AG09319 (cell line): ENCODE measurements at places on chromosomes 6 and 20.
A peak's percentile ranks its signal among the peaks of the same experiment; 100 is the strongest.

- DNase-seq = no peak
Observed at GRCh38 chr6:153668758-153669157, 370.3 kb upstream of the OPRM1 start.

DNA sequence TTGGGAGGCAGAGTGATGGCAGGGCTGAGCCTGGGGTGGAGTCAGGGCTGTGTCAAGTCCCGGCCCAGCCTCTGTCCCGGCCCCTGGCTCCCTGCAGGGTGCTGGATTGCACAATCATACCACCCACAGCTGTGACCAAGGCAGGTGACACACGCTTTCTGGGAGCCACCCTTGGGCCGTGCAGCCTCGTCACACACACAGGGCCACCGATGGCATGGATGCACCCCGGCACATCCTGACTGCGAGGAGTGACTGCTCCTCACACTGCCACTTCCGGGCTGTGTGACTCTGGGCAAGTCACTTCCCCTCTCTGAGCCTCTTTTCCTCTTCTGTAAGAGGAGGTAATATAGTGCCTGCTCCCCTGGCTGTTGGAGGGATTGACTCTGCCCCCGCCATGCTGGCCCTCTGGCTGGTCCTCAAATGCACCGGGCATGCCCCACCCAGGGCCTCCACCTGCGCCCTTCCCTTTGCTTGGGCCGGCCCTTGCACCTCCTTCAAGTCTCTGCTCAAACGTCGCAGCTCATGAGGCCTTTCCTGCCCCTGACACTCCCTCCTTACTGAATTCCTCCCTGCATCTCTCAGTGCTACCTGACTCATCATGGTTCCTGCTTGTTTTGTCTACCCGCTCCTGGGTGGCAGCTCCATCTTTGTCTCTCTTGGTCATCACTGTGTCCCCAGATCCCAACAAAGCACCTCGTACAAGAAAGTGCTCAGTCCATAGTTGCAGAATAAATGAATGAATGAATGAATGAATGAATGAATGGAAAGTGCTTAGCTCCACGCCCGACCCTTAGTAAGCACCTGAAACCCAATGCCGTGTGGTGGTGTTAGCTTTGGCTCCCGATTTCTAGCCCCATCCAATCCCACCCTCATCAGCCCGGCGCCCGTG, 93.5 kb downstream of the CEBPB start:
- no peak for DNase-seq

GRCh38 chr20:48607544-48607865, 220.3 kb downstream of the PREX1 start:
- DNase-seq = no peak

- DNase-seq = no peak
Observed at GRCh38 chr6:99613705-99614429, 7.2 kb downstream of the PRDM13 start.

GRCh38 chr6:33672808-33673207, 38.7 kb downstream of the UQCC2 start:
- DNase-seq = peak; percentile 67

- no peak for DNase-seq
Observed at GRCh38 chr20:9919271-9920014, 80.6 kb upstream of the PAK5 start.

DNA sequence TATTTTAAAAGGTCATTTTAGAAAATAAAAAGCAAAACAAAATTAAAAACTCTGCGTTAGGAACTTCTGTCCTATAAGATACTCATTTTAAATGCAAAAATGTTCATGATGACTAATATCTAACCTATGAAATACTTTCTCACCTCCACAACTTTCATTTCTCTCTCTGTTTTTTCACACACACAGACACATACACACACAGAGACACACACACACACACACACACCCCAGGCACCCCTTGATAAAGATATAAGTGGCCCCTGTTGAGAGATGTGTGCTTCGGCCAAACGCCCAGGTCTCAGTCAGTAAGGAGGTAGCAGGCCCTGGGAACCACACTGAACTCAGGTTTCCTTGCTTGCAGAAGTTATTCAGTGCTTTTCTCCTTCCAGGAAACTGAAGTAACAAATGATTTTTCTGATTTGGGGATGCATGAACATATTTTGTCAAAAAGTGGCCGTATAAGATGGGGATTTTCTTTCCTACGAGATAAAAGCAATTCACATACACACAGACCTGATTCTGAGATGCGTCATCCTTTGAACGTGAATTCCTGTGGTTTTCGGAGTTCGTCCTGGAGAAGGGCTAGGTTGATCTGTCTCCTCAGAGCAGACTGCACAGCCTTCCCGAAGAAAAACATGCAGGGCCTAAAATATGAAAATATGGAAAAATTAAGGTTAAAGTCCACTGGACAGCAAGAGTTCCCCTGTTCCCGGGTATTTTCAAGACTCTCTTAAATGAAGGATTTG, 306.8 kb upstream of the FOXQ1 start:
- DNase-seq = no peak

DNA sequence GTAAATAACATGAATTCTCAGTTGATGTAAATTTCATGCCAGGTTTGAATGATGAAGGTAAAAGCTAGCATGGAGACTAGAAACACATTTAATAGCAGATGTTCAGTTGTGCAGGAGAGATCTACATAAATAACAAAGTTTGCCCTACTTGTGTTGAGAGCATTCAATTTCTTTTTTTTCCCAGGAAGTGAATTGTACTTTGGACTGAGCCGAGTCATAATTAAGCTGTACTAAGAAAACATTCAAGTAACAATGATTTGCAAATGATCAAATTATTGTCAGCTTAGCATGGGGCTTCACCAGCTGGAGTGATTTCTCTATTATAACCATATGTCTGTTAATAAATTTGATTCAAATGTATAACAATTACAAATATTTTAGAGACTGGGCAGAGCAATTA, 893.5 kb upstream of the MAP3K7 start:
- DNase-seq = no peak

- DNase-seq = no peak
Observed at GRCh38 chr6:167407239-167408064, 82.6 kb downstream of the TTLL2 start.

- no peak for DNase-seq
Observed at GRCh38 chr6:64815718-64816117, 891.3 kb downstream of the EYS start.

DNA sequence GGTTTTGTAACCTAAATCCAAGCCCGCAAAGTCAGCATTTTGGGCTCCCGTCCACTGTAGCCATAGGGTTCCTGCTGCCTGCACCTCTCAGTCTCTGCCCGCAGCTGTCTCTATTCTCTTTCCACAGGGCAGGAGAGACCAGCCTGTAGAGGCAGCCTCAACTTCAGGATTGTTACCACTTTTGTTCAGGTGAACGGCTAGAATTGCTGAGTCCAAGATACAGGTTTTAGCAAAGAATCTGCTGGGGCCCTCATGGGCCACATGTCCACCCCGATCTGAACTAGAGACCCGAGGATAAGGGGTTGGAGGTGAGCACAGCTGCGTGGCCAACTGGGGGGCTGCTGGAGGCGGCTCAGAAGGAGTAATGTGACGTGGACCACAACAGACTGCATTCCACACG, 137.7 kb upstream of the C6orf118 start:
- DNase-seq = no peak

DNA sequence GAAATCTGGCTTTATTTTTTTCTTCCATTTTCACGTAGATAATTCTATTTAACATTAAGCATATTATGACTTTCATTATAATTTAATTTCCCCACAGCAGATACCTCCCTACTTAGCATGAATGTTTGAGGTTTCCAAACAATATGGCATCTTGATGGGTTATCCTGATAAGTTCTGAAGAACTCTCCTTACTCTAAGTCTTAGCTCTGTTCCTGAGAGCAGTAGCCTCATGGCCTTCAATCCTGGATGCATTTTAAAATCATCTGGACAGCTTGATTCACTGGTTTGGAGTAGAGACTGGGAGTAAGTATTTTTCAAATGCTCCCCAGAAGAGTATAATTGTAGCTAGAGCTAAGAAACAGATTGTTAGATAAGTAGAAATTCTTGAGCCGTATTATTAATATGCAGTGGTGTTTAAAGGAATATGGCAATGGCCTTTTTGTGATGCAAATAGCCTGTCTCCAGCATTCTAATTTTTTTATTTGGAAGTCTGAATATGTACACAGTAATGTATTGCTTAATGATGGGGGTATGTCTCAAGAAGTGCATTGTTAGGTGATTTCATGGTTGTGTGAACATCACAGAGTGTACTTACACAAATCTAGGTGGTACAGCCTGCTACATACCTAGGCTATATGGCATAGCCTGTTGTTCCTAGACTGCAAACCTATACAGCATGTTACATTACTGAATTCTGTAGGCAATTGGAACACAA, 110.5 kb upstream of the EEF1E1 start:
- no peak for DNase-seq

- DNase-seq = no peak
Observed at GRCh38 chr20:58576603-58576970, 61.4 kb upstream of the APCDD1L start.

- DNase-seq = no peak
Observed at GRCh38 chr6:34559651-34560365, 3.7 kb upstream of the SPDEF start.

DNA sequence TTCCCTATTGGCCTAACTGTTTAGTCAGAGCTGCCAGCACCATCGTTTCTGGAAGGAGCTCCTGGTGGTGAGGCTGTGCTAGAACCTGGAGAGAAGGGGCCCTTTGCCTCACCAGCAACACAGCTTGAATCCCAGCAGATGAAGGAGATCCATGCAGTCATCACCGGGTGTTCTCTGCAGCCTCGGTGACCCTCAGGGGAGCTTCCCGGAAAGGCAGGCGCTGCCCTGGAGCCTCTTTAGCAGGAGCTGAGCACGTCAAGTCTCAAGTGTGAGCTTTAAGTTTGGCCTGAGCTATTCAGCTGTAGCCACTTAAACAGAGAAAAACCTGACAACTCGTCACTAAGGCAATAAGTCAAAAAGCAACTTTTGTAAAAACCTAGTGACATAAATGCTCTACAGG, 181.2 kb upstream of the FOXQ1 start:
- DNase-seq = no peak

GRCh38 chr6:2859185-2859700, 17.6 kb upstream of the SERPINB1 start:
- DNase-seq = no peak

DNA sequence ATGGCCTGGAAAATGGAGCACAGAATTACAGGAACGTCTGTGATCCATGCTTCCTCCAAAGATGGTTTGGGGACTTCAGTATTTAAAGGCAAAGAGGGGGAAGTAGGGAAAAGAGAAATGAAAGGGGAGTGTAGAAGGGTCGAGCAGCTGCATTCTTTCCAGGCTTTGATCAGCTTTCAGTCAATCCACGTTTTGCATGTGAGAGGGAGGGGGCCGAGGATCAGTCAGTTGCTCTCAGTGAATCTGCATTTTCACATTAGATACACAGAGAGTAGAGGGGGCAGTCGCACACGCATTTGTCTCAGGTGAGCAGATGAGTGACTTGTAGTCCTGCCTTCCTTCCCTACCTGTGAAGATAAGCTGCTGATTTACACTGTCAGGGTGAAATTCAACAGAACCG, 78.8 kb downstream of the FOXF2 start:
- no peak for DNase-seq

- DNase-seq = no peak
Observed at GRCh38 chr6:11283629-11284028, 51.2 kb upstream of the NEDD9 start.

DNA sequence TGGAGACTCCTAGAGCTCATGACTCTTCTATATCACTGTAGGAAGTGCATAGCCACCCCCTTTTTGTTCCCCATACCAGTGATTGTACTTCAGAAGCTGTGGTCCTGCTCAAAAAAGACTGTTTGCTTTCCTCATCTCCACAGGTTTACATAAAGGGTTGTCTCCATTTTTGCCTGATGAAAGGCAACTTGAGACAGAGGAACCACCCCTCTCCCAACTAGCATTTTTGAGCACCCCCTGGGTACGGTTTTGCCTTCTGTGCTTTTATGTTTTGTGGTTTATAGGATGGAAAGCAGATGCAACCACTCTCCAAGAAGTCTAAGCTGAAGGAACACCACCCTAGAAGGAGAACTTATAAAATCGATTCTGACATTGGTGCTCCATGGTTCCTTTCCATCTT, 127.7 kb upstream of the SUPT3H start:
- DNase-seq = no peak
